ENCODE measurements at places on chromosomes 3 and 15.

GRCh38 chr15:69132977-69133861 is 27.2 kb upstream of the GLCE start:
- no peak for DNase-seq

DNA sequence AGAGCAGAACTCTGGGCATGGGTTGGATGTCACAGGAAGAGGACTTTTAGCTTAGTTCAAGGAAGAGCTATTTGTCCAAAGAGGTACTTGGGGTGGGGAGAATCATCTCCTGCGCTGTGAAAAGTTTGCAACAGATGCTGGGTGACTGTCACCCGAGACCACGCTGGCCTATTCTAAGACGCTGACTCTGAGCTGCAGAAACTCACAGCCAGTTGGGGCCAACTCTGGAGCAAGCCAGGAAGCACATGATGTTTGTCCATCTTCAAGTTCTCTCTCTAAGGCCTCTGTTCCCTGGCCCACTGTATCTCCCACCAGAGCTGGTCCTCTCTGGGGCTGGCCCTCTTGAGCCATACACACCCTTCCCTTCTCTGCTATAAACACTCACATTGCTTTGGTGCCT is 17.9 kb upstream of the CDCP1 start:
- no peak for DNase-seq

DNA sequence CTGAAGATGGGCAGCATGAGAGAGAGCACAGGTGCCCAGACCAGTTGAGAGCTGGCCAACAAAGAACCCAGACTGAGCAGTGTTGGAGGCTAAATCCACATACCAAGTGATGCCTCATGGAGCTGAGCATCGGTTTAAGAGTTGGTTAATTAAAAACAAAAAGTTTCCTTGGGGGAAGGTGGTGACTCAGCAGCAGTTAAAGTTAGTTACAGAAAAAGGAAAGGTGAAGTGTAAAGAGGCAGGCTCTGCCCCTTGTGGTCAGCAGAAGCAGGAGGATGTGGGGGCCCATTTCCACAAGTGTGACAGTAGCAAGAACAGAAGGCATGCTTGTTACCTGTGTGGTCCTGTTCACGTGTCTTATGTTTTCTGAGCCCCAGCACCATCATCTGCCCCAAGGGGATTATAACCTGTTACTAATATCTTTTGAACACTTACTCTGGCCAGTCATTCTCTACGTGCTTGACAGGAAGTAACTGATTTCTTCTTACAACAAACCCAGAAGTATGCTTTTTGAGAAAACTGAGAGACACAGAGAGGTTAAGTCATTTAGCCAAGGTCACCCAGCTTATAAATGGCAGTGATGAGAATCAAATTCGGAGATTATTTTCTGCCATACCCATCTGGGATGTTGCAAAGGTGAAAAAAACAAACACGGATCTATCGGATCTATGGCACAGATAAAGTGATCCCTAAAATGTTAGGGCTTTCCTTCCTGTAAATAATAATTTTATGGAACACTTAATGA is 91.0 kb downstream of the EPHB1 start:
- no peak for DNase-seq

GRCh38 chr3:58884453-58884852 is 165.4 kb downstream of the CFAP20DC start:
- DNase-seq, result no peak

- no peak for DNase-seq
These were observed 6.3 kb downstream of the NSMCE3 start for GRCh38 chr15:29263289-29263688.

- no peak for DNase-seq
These were observed 6.1 kb upstream of the LDHAL6B start for GRCh38 chr15:59200560-59200959.

DNA sequence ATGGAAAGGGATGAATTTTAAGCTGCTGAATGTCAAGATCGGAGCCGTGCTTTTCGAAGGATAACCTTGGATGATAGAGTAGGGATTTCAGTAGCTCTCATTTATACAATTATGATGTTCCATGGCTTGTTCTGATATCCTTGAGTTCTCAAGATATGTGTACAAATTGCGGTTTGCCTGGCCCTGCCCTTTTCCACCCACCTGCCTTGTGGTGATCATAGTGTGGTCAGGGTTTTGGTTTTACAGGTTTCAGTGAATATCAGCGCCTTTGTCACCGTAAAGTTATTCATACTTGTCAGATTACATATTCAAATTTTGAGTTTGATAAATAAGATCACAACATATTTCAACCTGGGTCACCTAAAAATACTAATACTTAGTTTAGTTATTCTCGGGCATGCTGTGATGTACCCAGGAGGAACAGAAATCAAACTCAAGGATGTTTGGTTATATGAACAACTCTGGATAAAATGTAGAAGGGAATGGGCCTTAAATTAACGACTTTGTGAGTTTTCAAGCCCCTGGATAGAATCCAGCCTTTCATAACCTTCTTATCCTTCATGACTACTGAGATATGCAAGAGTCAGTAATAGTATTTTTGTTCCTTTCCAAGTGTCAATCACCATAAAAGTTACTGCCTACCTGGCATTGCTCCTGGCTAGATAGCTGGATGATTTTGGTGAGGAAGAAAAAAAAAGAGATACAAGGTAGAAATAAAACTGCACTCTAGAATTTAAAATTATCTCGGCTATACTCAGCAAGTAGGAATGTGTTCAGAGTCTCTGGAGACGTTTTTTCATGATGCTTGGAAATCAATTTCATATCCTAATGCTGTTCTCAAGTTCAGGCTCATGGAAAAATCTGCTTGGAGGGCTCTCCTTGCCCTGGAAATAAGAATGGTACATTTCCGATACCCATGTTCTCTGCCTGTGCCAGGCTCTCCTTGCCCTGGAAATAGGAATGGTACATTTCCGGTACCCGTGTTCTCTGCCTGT is 209.2 kb upstream of the TPRG1 start:
- DNase-seq, result no peak

DNA sequence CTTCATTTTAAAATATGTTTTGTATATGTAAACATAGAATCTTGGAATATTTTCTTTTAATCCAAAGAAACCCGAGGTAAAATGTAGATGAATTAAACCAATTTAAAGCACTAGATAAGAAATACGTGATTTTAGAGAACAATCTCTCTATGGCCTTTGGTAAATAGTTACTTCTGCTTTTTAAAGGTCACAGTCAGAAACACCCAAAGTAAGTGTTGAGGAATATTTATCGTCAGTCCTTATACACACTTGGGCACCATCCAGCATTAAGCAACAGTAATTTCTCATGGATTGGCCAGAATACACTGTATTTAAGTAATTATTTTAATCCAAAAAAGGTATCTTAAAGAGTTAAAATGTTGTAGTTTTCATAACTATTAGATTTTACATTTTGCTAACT is 713.2 kb downstream of the NLGN1 start:
- DNase-seq, result no peak

DNA sequence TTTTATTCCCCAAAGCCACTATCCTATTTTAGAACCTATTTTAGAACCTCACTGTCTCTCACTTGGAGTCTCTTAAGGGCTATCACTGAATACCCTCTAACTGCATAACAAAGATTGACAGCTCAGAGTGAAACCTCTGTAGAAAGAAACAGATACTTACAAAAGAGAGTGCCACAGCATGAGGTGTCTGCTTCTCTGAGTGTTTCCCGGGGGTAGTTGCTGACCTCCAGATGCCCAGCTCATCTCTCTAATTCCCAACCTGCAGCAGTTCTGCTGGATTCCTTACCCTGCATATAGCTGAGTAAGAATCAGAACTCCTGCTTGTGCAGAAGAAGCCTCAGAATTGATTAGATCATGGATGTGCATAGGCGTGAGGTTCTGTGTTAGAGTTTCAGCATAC is 34.5 kb downstream of the P3H2 start:
- DNase-seq, result no peak

DNA sequence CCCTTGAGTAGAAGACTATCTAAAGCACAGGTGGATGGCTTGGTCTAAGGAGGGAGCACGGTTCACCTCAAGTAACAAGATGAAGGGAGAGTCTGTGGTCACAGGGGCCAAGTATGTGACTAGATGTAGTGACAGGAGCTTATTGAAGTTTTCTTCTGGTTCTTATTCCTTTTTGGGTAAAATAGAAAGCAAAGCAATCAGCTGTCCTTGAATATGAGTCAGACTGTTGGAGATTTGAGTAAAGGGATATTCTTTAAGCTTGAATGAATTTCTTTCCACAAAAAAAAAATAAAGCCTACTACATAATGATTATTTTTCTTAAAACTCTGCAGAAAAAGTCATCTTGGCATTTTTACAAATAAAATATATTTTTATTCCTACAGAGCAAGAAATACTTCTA is 1.5 kb upstream of the CNTN6 start:
- DNase-seq, result no peak

- no peak for DNase-seq
These were observed 54.3 kb upstream of the HACD2 start for GRCh38 chr3:123638936-123639689.

DNA sequence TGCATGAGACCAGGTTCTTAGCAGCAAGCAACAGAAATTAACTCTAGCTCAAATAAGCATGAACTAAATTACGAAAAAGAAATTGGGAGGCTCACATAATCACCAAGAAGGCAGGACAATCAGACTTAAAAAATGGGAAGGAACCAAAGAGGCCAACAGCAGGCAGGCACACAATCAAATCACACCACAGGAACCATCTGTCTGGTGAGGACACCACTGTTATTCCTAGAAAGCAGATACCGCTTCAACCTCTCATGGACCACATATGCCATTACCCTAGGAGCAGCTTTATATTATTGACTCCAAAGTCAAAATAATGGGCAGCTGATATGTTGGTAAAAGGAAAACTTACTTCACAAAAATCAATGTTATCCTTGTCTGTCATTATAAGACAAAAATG is 51.6 kb downstream of the SUCLG2 start:
- DNase-seq, result no peak

DNA sequence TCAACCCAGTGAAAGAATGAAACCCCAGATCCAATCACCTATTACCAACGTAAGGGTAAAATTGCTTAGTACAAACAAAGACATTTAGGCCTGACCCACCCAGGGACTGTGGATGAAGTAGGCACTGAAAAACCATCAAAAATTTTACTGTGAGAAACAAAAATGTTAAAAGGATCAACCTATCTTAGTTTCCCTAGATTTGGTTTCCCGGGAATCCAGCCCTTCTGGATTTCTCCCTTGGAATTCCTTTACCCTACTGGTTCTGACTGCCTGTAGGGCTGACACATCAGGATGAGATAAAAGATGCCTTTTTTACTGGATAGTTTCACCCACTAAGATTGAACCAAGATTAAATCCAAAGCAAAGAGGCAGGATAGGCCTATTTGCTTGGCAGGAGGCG is 102.7 kb downstream of the SCAPER start:
- no peak for DNase-seq

- peak; percentile 47 for DNase-seq
These were observed 66.9 kb upstream of the PRR23C start for GRCh38 chr3:139111392-139112229.

- DNase-seq, result no peak
These were observed 132.7 kb upstream of the SLC2A2 start for GRCh38 chr3:171159024-171159821.

GRCh38 chr3:156761713-156762451 is 64.3 kb upstream of the LEKR1 start:
- no peak for DNase-seq

DNA sequence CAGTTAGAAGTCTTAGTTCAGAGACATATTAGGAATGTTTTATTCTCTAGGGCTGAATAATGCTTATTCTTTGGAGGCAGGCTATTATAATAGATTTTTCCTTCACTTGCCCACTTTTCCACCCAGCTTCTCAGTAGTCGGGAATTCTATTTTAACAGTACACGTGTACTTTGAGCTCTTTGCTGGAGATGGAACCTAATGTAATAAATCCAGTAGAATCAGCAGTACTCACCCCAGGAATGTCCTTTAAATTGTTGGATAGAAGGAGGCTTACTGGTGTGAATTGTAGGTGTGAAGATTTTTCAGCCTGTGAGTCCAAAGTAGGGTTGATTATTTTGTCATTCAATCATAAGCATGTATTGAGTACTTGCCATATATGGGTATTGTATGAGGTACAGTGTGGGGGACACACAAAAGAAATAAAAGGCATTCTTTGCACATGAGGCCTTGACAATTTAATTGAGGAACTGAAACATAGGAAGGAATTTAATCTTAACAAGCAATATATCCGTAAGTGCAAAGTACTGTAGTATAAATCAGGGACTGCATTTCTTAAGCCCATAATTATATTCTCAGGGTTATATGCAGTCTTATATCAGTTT is 29.5 kb upstream of the MGA start:
- DNase-seq, result no peak

- DNase-seq, result no peak
These were observed 392.2 kb downstream of the LRTM1 start for GRCh38 chr3:54535619-54536018.

- DNase-seq, result peak; percentile 8
These were observed 35.4 kb upstream of the TSC22D2 start for GRCh38 chr3:150372722-150373121.

- peak; percentile 29 for DNase-seq
These were observed 4.2 kb downstream of the FURIN start for GRCh38 chr15:90872486-90873184.

DNA sequence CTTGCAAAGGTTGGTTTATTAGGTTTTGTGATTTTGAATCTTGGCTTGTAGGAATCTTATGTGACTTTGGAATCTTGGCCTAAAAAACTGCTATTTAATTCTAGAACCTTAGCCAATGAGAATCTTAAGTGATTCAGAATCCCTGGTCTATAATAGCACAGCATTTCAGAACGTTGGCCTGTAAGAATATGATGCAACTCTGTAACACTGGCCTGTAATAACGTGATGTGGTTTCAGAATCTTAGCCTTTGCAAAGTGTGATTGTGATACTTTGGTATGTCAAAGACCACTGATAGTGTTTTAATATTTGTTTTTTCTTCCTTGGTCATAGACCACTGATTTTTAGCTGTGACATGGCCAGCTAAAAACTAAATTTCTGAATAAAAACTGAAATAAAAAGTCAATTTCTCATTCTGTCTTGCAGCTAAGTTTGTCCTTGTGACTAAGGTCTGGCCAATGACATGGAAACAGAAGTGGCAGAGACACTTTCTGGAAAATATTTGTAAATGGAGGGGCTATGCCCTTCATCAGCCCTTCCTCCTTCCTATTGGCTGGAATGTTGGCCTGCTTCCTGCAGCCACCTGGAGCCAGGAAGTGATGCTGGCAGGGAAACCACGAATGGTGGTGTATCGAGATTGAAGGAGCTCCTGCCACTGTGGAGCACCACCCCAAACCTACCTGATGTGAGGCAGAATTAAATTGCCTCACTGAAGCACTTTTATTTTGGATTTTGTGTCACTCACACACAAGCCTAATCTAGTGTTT is 42.3 kb upstream of the CORO2B start:
- no peak for DNase-seq

- DNase-seq, result peak; percentile 6
These were observed 17.5 kb upstream of the GASK1A start for GRCh38 chr3:42961633-42962032.
